ENCODE measurements at places on chromosomes 2 and 18.

GRCh38 chr2:176234156-176234555, 35.1 kb upstream of the MTX2 start:
- DNase-seq = no peak

DNA sequence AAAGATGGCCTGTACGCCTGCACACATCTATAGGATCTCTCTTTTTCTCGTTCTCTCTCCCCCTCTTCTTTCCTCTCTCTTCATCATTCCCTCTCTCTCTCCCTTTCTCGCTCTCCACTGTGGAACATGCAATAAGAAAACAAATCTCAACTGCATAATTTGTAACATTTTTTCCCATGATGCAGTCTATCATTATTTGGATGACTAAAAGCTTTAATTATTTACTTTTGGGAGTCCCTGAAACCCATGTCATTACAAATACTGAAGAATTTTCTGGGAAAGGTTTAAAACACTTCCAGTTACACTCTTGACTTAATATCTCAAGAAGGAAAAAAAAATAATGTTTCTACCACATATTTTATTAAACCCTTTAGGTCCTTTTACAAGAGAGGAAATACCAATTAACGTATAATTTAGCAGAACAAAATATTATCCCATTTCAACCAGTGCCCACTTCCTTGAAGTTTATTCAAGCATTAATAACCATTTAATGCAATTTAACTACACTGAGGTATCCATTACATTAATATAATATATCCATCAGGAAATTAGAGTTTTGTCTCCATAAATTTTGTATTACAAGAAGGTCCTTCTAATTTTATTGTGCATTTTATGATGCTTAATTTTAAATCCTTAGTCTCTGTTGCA, 1615.2 kb upstream of the ACVR2A start:
- no peak for DNase-seq

- DNase-seq = no peak
Measured at GRCh38 chr2:132645722-132646539, 24.1 kb downstream of the LYPD1 start.

DNA sequence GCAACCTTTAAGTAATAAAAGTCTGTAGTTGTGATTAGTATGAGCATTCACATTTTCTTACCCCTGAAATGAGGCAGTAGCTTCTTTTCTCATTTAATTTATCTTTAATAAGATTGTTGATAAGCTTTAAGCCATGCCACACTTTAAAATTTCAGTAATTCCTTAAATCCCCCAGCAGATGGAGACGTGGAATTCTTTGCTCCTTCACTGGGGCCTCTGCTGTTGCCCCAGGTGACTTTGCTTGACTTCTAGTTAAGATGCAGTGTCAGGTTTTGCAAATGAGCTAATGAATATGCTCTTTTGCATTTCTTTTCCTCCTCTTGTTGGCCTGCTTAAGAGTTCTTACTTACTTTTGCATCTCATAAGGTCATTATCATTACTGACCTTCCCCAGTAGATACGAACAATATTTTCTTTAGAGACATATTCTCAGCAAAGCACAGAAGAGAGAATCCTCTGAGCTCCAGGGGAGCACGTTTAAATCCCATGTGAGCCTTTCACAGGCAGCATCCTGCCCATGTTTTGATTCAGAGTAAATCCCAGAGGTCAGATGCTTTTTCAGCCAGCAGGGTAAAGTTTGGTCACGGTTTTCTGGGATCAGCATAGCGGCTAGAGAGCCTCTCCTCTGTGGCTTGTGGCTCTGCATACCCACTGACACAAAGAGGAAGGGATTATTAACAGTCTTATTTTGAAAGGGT, 222.9 kb downstream of the PTPRM start:
- no peak for DNase-seq

DNA sequence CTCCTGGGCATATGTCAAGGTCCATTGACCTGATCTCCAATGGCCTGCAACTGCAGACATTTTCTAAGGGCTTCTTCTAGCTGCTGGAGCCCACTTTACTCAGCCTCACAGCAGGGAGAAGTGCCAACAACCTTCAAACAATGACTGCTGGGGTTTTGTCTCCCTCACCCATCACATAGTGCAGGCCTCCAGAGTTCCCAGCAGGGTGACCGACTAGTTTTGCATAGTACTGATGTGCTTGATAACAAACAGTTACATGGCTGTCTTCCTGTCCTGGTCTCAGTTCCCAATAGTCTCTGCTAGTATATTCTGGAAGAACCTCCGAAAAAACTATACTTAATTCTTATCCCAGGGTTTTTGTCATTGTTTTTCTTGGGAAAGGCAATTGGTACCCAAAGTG, 10.4 kb upstream of the NETO1 start:
- no peak for DNase-seq

- DNase-seq = no peak
Measured at GRCh38 chr2:156666130-156666785, 230.1 kb downstream of the GPD2 start.

DNA sequence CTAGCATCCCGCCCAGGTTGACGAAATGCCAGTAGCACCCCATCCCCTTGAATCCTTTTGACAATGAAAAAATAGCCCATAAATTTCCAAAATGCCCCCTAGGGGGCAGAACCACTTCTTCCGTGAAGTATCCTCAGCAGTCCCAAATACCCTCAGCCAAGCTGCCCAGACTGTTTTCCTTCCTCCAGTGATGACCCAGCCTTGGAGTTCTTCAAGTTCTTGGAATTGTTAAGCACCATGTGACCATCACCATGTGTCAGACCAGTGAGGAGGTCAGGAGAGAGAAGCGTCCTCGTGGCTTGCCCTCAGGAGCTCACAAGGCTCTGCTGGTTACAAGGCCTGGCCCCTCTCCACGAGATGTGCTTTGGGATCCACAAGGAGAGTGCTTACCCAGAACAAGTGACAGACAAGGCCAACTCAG, 1.4 kb upstream of the SLC23A3 start:
- no peak for DNase-seq

GRCh38 chr2:159118859-159119500, 150.5 kb downstream of the TANC1 start:
- DNase-seq = no peak

- DNase-seq = no peak
Measured at GRCh38 chr2:224122542-224122941, 83.5 kb upstream of the SERPINE2 start.

Measured in activated CD4-positive, alpha-beta T cell treated with anti-CD3 and anti-CD28 coated beads for 24 hours (primary cell).